H4 (cell line): ENCODE measurements at places on chromosomes 1 and 21. TPM values are rescaled to one million over a fixed set of nuclear protein-coding genes. Genes with fewer than 3 reads are reported as not detected.

GRCh38 chr1:13517193-13517812 lies 3.5 kb upstream of the LRRC38 start:
- DNase-seq: peak; percentile 21

DNA sequence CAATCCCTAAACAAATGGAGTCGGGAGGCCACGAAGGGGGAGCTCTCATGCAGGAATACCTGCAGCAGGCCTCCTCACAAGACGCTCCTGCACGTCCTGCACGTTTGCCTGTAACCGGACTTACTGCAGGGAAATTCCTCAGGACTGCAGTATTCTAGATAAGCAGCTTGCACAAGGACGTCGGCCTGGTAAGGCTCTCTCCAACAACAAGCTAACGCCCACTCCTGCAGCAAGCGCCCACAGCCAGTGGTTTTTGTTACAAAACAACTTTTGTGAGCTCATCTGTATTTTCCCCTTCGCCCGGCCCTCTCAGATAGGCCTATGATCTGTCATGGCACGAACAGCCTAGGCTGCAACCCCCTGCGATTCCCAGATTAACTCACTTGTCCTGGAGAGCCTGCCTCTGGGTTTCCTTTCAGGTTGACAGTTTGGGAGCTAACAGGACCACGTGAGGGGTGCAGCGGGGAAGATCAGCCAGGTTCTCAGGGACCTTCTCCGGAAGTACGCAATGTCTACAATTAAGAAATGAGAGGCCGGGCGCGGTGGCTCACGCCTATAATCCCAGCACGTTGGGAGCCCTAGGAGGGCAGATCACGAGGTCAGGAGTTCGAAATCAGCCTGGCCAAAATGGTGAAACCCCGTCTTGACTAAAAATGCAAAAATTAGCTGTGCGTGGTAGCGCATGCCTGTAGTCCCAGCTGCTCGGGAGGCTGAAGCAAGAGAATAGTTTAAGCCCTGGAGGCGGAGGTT lies 921 bp upstream of the MIB2 start:
- no peak for DNase-seq

DNA sequence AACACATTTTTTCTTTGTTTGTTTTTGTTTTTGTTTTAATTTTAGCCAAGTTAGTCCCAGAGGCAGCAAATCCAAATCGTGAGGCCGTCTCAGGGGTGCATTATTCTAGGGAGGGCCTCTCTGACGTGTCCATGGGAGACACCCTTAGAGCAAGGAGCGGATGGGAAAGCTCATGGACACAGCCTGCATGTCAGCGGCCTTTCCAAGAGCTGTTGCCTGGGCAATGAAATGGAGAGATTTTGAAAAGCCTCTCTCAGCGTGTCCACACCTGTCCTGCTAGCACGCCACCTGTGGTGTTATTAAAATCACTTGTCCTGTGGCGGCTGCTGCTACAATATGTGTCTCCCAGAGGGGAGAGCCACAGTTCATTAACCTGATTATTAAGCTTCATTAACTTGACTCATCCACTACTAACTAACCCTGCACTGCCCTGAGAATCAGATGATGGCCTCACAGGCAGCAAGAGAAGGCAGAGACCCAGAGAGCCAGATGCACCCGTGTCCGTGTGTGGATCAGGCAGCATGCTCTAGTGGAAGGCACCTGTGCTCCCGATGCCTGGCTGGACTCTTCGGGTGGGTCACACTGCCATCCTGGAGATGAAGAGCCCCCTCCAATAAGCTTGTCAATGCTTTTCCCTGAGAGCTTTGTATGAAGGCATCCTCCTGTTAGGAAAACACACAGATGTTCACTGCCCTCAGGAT lies 133.3 kb downstream of the PGBD5 start:
- DNase-seq: no peak

GRCh38 chr1:149916898-149917252 lies 769 bp downstream of the SV2A start:
- no peak for DNase-seq

Gene BMP8A
- total RNA-seq: not detected in 2 replicates

DNA sequence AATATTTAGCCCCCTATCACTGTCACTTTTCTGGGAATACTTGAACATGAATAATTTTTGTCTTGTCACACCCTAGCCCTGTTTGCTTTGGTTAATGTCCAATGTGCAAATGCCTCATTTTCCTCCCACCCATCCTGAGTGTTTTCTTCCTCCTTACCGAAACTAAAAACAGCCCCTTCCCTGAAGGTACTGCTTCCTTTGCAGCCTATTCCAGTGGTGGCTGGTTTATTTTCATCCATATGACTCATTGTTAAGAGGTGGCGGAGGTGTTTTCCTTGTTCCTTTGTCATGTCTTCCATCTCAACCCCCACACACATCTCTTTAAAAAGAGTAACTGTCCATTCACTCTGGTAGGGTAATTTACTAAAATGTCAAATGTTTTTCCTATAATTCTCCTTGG lies 40.4 kb downstream of the CD55 start:
- DNase-seq: no peak

DNA sequence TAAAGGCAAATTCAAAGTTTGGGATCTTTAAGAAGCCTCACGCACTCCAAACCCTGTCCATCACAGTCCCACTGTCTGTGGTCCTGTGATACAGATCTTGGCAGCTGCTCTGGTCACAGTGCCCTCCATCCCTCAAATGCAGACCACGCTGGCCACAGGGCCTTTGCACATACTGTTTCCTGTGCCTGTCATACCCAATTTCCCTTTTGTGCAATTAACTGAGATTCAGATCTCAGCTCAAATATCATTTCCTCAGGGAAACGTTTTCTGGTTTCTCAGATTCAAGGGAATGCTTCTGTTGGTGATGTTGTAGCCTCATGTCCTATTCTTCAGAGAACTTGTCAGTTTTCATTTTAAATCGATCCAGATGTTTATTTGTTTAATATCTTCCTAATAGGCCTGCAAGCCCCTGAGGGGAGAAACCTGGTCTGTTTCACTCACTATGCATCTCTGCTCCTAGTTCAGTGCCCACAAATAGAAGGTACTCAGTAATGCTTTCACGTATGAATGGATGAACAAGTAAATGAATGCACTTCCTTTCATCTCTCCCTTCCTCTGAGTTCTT lies 24.2 kb upstream of the GRIK3 start:
- no peak for DNase-seq

DNA sequence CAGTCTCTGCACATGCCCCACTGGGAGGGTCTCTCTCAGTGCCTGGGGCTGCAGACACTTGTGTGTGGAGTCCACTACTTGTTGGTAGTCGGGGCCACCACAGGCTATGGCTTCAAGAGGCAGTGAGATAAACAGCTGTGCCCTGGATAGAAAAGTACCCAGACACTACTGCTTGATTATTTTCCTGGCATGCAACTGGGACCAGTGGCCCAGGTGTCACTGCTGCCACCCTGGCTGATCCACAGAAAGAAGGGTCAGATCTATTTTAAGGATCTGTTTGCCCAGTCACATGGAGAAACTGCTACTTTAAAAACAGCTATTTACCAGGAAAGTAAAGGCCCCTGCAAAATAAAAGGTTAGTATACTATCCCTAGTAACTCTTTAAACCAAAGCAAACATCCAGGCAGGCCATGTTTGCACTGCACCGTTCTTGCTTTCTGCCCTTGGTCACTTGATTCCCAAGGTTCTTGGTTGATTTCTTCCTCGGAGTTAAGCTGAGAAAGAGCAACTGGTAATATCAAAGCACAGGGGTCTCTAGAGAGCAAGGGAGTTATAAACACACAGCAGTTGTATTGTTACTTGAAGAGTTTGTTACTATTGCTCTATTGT lies 99.9 kb downstream of the GLUL start:
- no peak for DNase-seq
